G401 (cell line): ENCODE measurements at places on chromosomes 12 and 14.

GRCh38 chr12:105852496-105852895, 286.3 kb downstream of the NUAK1 start:
- no peak for DNase-seq

- DNase-seq: peak; percentile 59
Measured at GRCh38 chr14:61505815-61506809, 184.7 kb downstream of the PRKCH start.

DNA sequence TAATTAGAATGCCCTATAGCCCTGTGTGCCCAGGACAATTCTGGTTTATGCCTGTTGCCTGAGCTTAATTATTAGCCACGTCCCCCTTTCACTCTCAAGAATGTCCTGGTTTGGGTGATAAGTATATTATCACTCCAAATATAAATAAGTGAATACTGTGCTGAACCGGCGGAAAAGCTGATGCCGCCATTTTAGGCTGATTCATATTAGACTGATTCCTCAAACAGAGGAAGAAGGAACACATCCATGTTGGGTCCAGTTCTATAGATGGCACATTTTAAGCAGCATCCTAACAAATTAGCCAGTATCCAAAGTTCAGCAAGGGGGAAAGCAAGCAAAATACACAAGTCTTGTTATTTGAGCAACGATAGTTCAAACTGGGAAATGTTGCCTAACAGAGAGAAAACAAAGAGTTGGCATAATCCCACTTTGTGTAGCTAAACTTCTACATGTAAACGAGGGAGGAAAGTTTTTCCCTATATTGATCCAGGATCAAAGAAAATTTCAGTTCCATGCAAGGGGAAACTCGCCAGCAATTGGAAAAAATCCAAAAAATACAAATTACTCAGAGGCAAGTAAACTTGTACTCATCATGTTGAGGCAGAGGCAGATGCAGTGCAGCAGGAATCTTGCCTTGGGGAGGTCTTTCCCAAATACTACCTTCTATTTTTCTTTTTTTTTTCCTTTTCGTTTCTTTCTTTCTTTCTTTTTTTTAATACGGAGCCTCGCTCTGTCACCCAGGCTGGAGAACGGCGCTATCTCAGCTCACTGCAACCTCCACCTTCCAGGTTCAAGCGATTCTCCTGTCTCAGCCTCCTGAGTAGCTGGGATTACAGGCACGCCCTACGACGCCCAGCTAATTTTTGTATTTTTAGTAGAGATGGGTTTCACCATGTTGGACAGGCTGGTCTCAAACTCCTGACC, 96.2 kb downstream of the ITPR2 start:
- no peak for DNase-seq

GRCh38 chr12:30880061-30880460, 46.5 kb upstream of the TSPAN11 start:
- no peak for DNase-seq

- DNase-seq: no peak
Measured at GRCh38 chr12:100473716-100474150, at the start of gene NR1H4. Gene NR1H4, plus strand, starts transcription at chr12:100473866. Its CDS starts 19,458 bp downstream, at chr12:100493324.

DNA sequence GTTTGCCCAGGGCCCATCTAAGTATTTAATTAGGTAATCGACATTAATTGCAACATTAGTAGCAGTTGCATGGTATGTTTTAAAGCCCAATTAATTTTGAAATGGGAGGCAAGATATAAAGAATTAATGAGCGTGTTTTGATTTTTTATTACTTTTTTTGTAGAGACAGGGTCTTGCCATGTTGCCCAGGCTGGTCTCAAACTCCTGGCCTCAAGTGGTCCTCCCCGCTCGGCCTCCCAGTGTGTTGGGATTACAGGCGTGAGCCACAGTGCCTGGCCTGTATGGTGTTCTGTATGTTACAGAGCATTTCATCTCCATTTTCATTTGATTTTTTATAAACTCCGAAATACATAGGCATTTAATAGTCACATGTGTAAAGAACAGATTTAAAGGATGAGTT, 856 bp downstream of the GOLGA5 start:
- DNase-seq: no peak

DNA sequence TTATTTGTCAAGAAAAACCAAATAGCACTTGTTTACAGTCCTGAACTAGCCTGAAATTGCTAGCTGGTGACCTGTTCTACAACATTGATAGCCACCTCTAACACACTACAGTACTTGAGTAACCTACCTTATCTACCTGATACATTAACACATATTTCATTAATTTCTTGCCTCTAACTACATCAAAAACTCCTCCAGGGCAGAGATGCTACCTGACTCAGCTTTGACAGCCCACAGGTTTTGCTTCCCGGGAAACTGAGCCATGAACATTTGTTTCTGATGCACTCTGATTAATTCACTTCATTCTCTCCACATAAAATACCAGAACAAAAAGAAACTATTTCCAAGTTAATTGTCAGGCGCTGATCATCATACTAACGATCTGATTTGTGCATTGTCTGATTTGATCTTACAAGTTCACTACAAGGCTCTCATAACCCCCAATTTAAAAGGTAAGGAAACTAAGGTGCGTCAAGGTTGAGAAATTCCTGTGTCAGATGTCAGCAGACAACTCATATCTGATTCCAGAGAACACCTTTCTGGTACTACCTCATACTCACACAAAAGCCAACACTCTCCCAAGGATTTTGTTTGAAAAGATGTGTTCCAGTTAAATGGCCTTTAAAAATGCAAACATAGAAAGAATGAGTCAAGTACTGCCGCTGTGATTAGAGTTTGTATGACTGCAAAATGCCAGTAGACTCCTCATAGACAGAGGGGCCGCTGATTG, 768.7 kb downstream of the BCL11B start:
- no peak for DNase-seq

DNA sequence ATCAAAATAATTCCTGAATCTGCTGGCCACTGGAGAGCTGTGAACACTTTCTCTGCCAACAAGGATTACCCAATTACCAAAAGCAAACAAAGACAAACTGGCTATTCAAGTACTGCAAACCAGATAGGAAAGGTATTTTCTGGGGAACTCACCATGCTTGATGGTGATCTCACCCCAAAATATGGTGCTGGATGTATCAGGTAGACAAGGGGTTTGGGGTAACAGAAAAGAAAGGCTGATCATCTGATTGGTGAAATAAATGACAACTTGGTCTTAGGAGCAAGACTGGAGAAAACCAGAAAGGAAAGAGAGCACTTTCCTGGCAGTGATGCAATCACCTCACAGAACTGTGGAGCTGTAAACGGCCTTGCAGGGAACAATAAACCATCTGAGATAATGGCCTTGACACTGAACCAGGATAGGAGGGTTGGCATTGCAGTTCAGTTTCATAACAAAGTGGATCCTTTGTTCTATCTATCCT, 31.0 kb upstream of the NPFF start:
- peak; percentile 81 for DNase-seq

- no peak for DNase-seq
Measured at GRCh38 chr12:73445658-73446324, 1091.8 kb upstream of the ATXN7L3B start.

- no peak for DNase-seq
Measured at GRCh38 chr14:75566752-75567151, 11.7 kb upstream of the FLVCR2 start.

- DNase-seq: no peak
Measured at GRCh38 chr14:34794217-34794616, 79.8 kb upstream of the CFL2 start.

GRCh38 chr14:59271734-59272133, 83.3 kb downstream of the DAAM1 start:
- no peak for DNase-seq

- DNase-seq: no peak
Measured at GRCh38 chr14:90536511-90537191, 139.8 kb downstream of the CALM1 start.
